Activated naive CD8-positive, alpha-beta T cell treated with anti-CD3 and anti-CD28 coated beads for 36 hours (primary cell): ENCODE measurements at places on chromosomes 5 and 9.

GRCh38 chr9:133844881-133845410 lies 106.8 kb upstream of the SARDH start:
- no peak for DNase-seq

DNA sequence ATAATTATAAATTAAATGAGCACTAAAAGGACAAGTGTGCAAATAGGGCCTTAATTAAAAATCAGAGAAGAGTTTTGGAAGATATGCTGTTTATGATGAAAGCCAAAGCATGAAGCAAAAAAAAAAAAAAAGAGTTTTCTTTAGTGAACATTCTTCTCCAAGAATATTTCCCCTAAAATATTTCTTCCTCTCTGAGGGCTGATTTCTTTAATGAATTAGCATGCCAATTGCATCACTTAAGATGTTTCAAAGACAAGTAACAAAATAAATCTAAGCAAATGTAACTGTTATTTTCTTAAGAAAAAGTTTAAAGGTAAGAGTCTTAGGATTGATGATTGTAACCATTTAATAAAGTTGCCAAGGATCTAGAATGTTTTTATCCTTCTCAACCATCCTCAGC lies 81.6 kb upstream of the MPDZ start:
- DNase-seq = no peak

DNA sequence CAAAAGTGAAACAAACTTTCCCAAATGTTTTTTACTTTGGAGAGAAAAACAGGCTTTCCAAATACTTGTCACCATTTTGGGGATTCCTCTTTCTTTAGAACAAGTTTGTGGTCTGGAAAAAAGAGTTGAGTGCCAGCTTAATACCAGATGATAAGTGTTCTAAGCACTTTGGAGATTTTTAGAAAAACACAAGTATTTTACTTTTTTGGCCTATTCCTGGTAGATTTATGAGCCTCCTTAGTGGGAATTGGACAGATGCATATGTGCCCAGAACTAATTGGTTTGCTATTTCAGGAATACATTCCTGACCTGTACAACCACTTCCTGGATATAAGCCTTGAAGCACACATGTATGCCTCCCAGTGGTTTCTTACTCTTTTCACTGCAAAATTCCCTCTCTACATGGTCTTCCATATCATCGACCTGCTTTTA lies 40.5 kb downstream of the GPR21 start:
- no peak for DNase-seq

DNA sequence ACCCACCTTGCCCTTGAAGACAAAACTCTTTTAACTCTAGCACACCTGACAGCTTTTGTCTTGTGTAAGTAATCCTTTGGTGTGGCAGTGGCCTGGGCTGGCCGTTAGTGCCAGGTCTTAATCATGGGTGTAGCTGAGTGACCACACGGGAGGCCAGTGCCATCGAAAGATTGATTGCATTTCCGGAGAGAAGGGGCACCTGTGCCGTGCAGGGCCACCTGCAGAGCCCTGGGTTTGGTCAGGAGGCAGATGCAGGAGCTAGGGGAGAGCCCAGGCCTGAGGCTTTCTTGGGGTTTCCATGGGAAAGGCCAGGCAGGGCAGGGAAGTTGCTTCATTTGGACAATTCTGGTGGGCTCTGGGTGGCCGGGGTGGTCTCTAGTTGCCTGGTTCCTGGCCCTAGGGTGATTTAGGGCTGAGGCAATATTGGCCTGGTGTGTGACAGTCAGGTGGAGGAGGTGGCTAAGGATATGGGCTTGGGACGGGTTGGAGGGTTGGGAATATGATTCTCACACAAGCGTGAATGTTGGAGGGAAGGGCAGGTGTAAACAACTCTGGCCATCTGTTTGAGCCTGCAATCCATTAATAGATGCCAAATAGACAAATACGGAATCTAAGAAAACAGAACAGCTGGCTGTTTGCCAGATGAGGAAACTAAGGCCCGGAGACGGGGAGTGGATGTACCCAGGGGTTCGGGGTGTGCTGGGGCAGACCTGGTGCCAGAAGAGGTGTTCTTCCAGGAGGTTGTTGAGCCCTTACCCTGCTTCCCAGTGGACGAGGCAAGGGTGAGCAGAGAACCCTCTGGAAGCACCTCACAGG lies 4.6 kb downstream of the DBH start:
- no peak for DNase-seq

GRCh38 chr5:77431286-77431685 lies 60.8 kb downstream of the WDR41 start:
- no peak for DNase-seq

GRCh38 chr5:150209099-150209635 lies 19.3 kb downstream of the SLC6A7 start:
- DNase-seq = peak; percentile 33

DNA sequence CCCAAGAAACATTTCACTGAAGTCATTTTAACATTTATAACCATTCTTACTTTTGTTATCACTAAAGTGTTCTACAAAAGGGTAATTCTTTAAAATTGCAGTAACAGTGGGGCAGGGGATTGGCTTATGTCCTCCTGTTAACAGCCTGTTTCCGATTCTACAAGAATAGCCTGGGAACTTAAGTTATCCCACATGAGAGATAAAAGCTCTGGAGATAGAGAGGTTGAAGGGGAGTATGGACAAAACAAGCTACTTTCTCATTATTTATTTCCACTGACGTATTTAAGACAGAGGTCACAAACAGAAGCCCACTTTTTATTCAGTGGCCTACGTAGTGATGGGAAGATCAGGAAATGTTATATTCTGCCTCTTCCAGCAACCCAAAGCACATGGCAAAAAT lies 98.7 kb downstream of the EPB41L4A start:
- no peak for DNase-seq

DNA sequence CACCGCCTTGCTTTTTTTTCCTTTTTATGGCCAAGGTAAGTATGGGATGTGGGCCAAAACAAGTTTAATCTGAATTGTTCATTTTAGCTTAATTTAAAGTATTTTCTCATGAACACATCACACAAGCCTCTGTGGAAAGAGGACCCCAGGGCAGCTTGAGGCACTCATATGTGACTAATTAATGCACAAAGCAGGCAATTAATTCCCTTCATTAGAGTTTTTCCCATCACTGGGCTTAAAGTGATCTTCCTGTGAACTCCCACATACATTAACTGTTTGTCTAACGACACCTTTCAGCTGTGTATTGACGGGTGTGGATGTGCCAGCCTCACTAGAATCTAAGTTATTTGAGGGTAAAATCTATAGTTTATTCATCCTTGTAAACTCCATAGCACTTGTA lies 103.3 kb downstream of the MRPS27 start:
- no peak for DNase-seq

DNA sequence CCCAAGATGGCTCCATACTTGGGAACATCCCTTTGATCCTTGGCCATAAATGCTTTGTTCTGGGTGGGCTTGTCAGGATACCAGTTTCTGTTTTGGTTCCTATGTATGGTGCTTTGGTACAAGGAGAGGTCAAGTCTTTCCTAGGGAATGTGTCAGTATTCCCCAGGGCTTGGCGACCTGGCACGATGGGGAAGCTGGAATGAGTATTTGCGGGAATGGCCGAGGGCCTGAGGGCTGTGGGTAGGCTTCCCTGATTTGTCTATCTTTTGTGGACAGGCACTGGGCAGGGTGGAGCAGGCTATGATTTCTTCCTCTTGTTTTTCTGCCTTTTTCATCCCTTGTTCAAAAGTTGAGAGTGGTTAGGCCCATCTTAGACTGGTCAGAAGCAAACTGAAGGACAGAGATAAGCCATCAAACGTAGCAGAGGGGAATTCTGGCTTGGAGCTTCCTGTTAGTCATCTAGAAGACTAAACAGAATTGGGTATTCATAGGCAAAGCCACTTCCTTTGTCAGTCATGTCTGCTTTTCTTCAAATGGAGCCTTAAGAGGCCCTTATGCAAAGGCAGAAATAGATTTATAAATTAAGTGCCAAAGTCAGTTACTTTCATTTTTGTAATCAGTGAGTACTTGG lies 13.7 kb downstream of the DOCK2 start:
- DNase-seq = no peak

GRCh38 chr5:145980718-145981117 lies 44.3 kb downstream of the SH3RF2 start:
- DNase-seq = no peak

GRCh38 chr5:1202026-1202797 lies 817 bp downstream of the SLC6A19 start:
- no peak for DNase-seq

GRCh38 chr9:120737416-120738165 lies 23.3 kb upstream of the MEGF9 start:
- DNase-seq = no peak

- no peak for DNase-seq
Observed at GRCh38 chr5:90930756-90931431, 372.3 kb downstream of the ADGRV1 start.

GRCh38 chr5:14534773-14535172 lies 46.8 kb upstream of the OTULINL start:
- no peak for DNase-seq

- no peak for DNase-seq
Observed at GRCh38 chr5:8517456-8517855, 648.5 kb downstream of the MTRR start.

DNA sequence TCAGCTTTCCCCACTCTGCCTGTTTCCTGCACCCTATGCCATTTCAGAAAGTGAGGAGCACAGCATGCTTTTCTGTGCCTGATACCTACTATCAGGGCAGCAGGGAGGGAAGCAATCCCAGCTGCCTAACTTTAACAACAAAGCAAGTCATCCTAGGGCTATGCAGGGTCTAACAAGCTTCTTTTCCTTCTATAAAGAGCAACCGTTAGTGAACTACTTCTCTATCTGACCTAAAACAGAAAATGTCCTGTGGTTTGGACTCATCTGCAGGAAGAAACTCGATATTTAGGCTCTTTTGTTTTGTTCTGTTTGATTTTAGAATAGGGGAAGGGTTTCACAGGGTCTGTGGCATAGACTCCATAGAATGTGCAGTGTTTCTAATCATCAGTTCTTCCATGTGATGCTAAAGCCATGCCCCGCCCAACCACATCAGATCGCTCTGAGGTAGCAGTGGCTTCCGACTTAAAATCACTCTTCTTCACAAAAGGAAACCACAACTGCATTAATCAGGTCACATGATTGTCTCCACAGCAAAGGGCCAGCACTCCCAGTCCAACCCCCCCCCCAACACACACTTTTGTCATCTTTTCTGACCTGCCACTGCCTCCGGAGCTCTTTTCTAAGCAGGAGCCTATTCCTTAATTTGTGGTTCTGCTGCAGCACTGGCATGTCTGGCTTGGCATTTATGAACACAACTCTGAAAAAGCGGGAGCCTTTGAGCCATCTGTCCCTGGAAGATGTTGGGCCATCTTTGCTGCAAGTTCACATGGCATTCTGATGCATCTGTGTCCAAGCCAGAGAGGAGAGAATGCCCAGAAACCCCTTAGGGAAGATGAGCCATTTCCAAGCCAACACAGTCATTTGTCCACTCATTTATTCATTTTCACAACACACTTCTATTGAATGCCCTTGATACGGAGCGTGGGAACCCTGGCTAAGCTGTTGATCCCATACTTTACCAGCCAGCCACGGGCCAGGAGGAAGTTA lies 71.6 kb downstream of the CFAP90 start:
- DNase-seq = peak; percentile 12

DNA sequence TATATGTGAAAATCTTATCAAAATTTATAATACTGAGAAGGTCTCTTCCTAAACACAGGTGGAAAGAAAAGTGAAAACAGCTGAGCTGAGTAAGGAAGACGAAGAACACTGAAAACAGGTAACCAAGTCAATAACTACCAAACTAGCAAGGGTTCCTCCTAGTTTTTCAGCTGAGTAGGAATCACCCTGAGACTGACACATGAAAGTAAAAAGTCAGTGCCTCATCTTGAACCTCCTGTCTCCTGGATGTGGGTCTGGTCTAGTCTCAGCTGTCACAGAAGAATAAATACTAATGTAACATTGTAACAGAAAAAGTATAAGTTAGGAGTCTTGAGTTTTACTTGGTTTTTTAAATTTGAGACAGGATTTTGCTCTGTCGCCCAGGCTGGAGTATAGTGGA lies 121.0 kb downstream of the MEF2C start:
- no peak for DNase-seq

DNA sequence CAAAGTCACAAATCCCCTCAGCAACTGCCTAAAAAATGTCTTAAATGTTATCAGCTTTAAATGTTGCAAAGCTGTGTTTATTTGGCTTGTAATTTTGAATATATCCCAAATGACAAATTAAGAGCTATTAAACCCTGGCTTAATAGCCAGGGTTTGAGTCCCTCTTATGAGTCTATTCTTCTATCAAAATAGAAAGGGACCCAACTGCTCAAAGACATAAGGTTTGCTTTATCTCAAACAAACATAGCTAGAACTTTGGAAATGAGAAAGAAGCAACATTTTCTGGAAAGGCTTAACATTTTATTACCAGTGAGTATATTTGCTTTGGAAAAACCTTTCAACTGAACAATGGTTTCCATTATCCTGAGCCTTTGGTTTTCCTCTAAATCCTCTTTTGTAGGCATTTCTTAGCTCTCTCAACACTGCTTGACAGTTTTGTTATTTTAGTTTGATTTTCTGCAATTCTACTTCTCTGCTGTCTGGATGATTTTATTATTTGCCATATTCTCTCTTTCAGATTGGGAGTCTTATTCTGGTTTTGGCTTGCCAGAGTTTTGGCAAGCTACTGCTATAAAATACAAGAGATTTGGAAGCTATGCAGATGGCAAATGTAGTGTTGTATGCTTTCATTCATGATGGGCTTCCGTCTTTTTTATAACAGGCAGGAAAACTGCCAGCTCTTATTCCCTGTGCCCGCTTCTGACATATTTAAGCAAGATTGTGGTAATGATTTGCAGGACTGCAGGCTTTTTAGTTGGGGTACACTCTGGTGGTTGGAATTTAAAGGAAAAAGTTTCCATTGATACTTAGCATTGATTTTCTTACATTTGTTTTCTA lies 734.9 kb downstream of the DTWD2 start:
- DNase-seq = no peak

DNA sequence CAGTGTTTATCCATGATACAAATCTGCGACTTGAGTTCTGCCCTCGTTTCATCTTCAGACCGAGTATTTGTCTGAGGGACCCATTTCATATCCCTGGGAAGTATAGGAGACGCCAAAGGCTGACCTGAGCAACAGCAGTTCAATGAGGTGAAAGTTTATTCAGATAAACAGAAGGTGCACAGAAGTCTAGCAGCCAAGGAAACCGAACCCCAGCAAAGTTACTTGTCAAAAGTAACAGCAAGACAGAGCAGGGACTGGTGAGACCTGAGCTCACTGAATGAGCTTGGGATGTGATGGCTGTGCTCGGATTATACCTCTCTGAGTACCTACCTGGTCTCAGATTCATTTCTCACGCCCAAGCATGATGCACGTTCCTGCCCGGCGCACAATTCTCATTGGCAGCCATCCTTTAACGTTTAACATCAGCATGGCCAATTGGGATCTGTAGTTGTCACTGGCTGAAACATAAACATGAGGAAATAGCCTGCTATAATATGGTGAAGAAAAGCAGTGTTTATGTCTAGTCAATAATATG lies 599 bp downstream of the LYRM7 start:
- DNase-seq = peak; percentile 29

DNA sequence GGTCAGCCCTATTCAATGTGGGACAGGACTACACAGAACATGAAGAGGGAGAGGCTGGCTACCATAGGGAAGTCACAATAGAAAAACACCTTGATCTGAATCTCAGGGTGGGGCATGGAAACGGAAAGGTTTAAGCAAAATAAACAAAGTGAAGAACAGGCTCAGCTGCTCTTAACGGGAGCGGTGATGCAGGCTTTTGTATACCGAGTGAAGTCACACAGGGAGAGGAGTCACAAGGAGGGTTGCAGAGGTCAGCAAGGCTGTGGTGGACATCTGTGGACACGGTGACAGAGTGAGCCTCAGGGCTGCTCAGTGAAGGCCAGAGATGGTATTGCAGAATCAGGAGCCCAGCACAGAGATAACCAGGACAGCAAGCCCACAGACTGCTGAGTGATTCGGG lies 30.6 kb upstream of the SEMA4D start:
- no peak for DNase-seq

GRCh38 chr5:57770039-57770438 lies 287.4 kb upstream of the ACTBL2 start:
- no peak for DNase-seq
